ENCODE measurements at places on chromosomes 6 and 20.
A peak's percentile ranks its signal among the peaks of the same experiment; 100 is the strongest.

DNA sequence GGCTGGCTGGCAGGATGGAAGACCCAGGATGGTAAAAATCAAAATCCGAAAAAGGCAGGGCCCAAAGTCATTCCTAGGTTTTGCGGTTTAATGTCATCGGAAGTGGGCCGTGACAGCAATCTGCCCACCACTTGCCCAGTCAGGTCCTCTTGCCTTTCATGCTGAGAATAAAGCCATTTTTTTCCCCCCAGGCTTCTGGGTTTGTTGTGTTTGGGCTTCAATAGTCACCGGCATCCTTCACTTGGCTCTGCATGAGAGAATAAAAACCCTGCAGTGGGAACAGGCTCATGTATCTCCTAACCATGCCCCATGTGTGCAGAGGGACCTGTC lies 56.1 kb downstream of the MEP1A start:
- no peak for DNase-seq

DNA sequence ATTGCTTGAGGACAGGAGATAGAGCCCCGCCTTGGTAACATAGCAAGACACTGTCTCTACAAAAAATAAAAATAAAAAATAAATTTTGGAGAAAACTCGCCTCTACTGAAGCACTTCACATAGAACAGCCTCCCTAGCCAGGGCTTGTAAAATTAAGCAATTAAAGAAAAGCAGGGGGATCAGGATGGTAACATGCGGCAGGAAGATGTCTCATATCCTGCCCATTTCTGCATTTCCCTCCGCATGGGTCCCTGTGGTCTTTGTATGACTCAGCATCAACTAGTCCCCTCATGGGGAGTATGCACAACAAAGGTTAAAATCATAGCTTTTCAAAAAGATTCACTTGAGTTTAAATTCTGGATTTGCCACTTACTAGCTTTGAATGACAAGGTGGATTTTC lies 379.0 kb downstream of the EPHA7 start:
- no peak for DNase-seq

DNA sequence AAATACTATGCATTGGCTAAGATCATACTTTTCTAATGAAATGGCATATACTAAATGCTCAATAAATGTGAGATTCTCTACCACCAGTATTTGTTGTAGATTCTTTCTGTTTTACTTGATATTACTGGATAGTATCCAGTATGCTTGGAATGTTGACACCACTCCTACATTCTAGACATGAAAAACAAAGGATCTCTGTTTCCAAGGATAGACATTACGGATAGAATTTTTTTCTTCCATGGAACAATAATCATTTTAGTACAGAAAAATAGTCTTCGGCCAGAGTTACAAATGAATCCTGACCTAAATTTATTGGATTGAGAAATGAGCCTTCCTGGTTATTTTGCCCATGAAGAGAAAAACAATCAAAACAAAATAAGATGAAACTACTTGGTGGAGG lies 258.2 kb upstream of the NT5E start:
- no peak for DNase-seq

- no peak for DNase-seq
Measured at GRCh38 chr6:69953491-69953890, 87.1 kb downstream of the COL19A1 start.

DNA sequence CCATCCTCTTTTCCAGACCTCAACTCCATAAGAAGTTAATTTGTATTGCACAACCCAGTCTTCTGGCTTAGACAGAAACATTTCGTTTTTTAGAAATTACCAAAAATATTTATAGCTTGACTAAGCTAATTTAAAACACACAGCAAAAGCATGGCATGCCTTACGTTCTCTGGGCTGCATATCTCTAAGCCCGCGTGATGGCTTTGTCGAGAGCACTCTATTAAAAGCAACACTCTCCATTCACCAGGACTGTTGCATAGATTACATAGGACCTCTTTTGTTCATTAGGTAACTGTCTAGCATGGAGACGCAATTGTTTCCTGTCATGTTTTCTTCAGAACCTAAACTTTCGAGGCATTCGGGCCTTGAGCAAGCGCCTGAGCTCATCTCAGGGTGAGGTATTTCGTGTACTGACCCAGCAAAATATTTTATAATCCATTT lies 104.5 kb downstream of the IBTK start:
- DNase-seq, result no peak

- DNase-seq, result no peak
Measured at GRCh38 chr20:17936761-17937732, 31.5 kb downstream of the SNX5 start.

DNA sequence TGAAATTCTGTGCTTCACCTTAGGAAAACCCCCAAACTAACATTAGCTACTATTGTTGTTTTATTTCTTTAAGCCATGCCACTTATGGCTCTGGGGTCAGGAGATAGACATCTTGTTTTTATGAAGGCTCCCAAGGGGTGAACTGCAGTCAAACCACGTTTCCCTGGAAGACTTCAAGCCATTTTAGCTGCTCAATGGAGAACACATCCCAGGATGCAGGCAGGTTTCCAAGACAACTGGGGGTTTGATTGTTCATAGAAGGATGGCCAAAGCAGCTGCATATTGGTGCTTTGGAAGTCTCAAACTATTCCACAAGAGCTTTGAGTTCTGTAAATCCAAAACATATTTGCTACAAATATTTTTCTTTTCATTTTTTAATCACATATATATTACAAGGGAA lies 818.0 kb downstream of the MAFB start:
- DNase-seq, result no peak

DNA sequence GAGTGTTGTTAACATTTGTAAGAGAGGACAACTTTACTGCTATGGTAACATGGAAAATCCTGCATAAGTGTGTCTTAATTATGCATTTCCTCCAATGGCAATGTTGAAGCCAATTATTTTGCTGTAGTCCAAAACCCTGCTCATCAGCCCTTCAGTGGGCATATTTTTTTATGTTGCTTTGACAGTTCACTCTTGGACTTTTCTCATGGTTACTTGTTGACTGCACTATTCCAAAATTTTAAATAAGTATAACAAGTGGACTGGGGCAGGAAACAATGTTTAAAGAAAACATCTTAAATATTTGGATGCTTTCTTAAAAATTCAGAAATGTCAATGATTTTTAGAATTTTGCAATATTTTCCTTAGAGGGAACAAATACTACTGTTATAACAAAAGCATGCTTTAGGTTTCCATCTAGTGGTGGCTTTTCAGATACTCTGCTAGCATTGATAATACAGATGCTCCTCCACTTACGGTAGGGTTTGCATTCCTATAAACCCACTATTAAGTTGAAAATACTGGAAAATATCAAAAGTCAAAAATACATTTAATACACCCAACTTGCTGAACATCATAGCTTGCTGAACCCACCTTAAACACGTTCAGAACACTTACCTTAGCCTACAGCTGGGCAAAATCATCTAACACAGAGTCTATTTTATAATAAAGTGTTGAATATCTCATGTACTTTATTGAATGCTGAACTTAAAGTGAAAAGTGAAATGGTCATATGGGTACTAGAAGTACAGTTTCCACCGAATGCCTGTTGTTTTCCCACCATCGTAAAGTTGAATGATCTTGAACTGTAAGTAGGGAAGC lies 86.4 kb downstream of the ADGRG6 start:
- no peak for DNase-seq

DNA sequence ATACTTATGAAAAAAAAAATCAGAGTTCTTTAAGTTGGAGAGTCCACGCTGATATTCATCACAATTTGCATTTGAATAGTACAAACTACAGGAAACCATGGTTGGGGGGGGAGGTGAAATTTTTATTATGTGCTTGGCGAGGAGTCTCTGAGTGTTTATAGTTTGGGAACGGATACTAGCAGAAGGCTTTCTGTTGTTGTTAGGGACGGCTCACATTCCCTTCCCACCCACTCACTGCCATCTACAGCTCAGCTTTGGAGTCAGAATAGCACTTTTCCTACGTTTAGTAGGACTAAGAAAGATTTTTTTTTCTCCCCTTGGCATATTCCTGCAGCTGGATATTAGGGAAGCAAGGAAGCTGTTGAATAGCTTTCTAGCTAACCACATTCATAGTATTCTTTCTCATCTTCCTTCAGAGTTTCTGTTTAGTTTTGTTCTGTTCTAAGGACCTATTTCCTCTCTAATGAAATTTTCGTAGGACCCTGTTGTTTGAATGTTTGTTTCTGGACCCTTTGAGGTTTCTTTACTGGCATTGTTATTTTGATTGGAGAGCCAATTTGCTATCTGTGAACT lies 235.1 kb upstream of the ZNF217 start:
- DNase-seq, result no peak

GRCh38 chr20:51062065-51062464 lies 39.2 kb upstream of the KCNG1 start:
- DNase-seq, result peak; percentile 68

DNA sequence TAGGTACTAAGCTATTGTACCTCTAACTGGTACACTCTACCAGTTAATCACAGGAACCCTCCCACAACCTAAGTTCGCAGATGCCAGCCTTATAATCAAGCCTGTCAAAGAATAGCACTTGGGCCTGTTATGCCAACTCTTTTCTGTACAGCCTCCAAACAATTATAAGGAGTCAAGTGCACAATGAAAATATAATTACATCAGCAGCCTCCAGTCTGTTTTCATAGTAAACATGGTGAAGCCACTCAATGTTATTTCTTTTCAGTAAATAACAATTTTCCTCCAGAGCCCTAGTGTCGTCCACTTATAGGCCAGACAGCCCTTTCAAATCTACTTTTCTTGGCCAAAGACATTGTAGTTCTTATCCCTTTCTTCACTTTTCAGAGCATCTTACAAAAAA lies 82.7 kb upstream of the CARMIL1 start:
- DNase-seq, result no peak

DNA sequence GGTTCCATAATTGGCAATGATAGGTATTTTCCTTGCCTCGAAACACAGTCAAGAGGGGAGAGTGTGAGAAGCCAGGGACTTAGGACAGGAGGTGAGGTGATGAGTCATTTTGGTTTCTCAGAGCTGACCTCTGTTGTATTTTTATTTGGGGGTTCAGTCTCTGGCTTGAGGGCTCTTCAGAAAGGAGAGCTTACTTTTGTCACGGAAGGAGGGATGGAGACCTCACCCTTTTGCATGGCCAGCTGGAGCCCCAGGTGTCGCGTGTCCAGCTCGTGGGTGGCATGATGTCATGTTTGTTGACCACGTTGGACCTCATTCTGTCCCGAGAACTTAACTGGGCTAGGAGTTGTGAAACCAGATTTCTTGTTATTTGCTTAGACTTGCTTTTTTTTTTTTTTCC lies 293.9 kb downstream of the QKI start:
- no peak for DNase-seq

DNA sequence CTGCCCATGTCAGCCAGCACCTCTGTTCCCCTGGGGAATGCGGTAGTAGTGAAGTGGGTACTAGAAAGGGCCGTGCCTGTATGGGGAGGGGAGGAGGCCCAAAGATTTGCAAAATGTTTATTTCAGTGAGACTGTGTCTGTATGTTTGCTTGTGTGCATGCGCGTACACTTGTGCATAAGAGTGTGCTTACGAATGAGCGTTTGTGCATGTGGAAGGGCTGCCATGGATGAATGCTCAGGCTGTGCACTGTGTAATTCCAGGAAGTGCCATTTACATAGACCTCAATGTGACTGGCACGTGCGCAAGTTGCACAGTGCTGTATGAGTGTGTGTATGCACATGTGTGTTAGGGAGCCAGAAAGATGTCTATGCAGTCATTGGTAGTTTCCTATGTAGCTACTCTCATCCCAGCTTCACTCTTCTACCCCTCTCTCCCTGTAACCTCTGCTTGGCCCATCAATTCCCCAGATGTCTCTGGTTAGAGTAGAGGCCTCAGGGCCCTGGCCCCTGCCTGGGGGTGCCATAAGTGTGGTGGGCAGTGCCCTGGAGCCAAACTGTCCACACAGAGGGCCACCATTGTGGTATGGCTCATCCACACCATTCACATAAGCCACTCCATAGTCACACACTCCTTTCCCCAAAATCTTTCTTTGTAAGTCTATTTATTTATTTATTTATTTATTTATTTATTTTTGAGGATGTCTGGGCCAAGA lies 26.8 kb upstream of the SLC22A7 start:
- peak; percentile 31 for DNase-seq

DNA sequence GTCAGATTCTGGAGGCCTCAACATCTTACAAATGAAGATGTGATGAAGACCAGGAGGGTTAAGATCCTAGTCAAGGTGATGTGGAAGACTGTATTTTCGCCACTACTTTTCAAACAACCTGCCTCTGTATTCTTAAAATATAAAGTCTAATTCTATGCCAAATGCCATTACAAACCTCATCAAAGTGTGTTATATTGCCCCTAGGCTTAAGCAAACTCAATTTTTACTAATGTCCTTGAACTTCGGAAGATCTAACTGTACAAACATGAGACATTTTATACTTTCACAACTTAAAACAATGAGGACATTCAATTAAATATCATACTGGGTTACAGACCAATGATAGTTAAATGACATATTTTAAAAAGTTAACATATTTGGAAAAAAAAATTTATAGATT lies 19.1 kb downstream of the ASCC3 start:
- DNase-seq, result no peak

DNA sequence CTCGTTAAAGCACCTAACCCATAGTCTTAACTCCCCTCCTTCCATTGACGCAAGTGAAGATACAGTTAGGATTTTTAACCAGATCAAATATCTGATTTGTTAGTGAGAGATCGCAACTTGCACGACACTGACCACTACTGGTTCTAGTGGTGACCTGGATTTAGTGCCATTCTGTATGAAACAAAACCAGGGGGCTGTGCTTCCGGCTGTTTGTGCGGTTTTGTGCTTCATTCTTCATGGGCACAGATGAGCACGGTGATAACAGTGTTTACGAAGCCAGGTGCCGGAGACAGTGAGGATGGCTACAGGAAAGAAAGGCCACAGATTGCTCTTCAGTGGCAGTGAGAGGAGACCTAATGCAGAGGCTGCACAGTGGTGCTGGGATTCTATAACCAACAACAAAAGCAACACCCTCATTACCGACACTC lies 75.5 kb downstream of the NOL4L start:
- DNase-seq, result peak; percentile 69

- DNase-seq, result peak; percentile 62
Measured at GRCh38 chr20:31721408-31722256, 1.0 kb downstream of the BCL2L1 start.

DNA sequence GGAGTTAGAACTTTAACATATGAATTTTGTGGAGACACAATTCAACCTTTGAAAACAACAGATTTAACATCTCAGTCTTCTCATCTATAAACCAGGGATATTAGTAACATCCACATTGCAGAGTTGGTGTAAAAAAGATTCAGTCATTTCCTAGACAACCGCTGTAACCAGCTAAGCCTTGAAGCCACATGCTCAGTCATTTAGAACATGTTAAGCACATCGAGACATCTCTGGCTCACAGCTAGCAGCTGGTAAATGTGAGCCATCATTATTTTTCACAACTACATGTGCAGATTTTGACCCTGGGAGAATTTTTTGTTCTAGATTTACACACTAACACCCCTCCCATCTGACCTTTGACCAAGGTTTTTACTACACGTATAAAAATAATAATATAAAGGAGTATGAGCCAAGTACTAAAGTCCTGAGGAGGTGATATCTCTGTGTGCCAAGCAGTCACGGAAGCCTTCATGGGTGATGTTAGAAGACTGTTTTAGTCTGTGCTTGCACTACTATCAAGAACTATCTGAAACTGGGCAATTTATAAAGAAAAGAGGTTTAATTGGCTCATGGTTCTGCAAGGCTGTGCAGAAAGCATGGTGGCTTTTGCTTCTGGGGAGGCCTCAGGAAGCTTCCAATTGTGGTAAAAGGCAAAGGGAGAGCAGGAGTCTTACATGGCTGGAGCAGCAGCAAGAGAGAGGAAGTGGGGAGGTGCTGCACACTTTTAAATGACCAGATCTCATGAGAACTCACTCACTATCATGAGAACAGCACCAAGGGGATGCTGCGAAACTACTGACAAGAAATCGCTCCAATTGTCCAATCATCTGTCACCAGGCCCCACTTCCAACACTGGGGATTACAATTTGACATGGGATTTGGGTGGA lies 48.7 kb upstream of the IL20RA start:
- no peak for DNase-seq
